ENCODE measurements at places on chromosomes 13 and 19. TPM values are rescaled to one million over a fixed set of nuclear protein-coding genes. Genes with fewer than 3 reads are reported as not detected.

Gene CYP4F2
- not detected for total RNA-seq

Gene ACP7
- not detected for total RNA-seq

Gene IZUMO4
- total RNA-seq = 10.6 TPM

Gene PCDH9
- 43.3 TPM for total RNA-seq

Gene GPR12
- 2.5 TPM for total RNA-seq

Gene TSKS
- total RNA-seq = not detected

DNA sequence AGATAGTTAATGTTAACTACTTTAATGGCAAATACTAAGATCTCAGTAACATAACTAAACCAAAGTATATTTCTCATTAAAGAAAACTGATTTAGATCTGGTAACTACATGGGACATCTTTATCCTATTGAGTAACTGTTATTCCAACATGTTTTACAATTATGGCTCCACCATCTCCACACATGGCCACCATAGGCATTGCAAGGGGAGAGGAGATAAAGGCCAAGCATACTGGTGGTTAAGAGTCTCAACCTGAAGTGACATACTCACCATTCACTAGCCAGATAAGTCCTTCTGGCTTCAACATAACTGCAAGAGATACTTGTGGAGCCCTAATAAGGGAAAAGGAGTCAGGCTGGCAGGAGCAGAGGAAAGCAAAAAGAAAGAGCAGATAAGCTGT lies 1586.4 kb upstream of the SPRY2 start:
- no peaks in the 10 kb centered on the region for H3K4me1 ChIP-seq
- no peak overlapping the region for H3K4me3 ChIP-seq
- DNase-seq = no peak
- no peak overlapping the region for H3K27ac ChIP-seq
- H3K36me3 ChIP-seq = no peaks in the 10 kb centered on the region

- H3K27ac ChIP-seq = no peak overlapping the region
- no peaks in the 10 kb centered on the region for H3K27me3 ChIP-seq
- peaks cover 6% of the 10 kb centered on the region for H3K4me1 ChIP-seq
- no peak overlapping the region for H3K4me3 ChIP-seq
These were observed 271.9 kb upstream of the GPC6 start for GRCh38 chr13:92954746-92955145.

- no peak overlapping the region for H3K27ac ChIP-seq
- peaks cover 7% of the 10 kb centered on the region for H3K36me3 ChIP-seq
- no peak overlapping the region for H3K4me3 ChIP-seq
- H3K4me1 ChIP-seq = peaks cover 19% of the 10 kb centered on the region
These were observed 42.0 kb downstream of the DCLK1 start for GRCh38 chr13:36089130-36089647.

- H3K27ac ChIP-seq = no peak overlapping the region
- no peak overlapping the region for H3K4me3 ChIP-seq
- no peaks in the 10 kb centered on the region for H3K4me1 ChIP-seq
- no peaks in the 10 kb centered on the region for H3K27me3 ChIP-seq
- no peaks in the 10 kb centered on the region for H3K36me3 ChIP-seq
These were observed 1037.0 kb upstream of the SPRY2 start for GRCh38 chr13:81377921-81378320.

- no peak overlapping the region for H3K4me3 ChIP-seq
- H3K27me3 ChIP-seq = no peaks in the 10 kb centered on the region
- no peak overlapping the region for H3K27ac ChIP-seq
- peaks cover 15% of the 10 kb centered on the region for H3K4me1 ChIP-seq
- DNase-seq = no peak
These were observed 413.1 kb upstream of the ARGLU1 start for GRCh38 chr13:106981051-106981450.
